Fibroblast of skin of left biceps (primary cell): ENCODE measurements at places on chromosomes 6 and 20.

DNA sequence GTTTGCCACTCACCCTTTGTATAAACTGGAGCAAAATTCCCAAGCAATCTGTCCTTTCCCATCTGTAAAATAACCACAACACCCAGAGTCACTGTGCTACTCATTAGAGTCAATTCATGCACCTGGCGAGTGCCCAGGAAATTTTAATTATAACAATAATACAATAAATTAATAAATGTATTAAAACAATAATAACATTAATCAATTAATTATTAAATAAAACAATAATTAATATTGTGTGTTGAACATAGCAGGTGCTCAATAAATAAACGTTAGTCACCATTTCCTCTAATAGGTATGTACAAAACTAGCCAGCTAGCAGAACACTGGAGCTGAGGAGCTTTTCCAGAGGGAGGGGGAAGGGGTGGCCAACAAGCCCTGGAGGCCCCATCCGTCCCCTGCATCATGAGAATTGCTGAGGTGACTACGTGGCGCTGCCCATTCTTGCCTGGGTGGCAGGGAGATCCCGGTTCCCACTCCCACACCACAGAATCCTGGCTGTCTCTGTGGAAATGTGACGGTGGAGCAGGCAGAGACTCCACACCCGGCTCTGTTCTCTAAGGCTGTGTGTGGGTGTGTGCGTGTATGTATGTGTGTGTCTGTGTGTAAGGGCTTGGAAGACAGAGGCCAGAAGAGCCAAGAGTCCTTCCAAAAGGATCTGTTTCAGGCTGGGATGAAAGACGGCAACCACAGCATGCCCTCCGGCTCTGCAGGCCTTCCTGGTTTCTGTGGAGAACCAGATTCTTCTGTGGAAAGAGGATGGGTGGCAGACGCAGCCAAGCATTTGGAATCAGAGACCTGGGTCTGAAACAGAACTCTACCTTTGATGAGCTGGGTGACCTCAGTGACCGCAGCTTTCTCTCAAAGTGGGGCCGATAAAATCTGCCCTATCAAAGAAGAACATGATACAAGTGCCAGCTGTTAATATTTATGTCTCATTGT, 18.8 kb upstream of the EZR start:
- DNase-seq: no peak

DNA sequence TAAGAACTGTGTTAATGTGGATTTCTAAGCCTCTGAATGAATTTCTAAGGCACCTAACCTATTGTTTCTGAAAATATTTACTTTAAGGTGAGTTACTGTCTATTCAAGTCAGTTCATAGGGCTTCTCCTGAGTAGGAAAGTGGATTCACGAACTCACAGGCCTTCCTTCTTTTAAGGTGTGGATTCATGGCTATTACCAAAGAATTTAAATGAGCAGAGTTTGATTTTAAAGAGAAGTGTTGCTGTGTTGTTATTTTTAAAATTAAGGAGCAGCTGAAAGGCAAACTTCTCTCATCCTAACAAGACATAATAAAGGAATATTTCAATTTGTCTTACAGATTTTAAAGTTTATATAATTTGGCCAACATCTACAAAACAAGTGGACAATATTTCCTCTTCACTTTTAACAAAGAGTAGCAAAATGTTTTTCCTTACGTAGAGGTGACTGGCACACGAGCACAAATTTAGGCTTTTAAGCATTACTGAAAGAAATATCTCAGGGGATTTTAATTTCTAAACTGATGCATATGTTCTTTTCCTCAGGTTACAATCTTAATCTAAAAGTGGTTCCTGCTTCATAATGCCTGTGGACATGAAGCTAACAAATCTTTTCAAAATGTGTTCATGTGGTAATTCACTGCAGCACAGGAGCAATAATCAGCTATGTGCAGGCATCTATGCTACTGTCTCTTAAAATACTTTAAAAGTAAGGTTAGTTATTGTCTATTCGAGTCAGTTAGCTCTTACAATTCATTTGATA, 602 bp upstream of the TSPYL4 start:
- DNase-seq: no peak

- no peak for DNase-seq
Measured at GRCh38 chr6:82902290-82902689, 163.4 kb downstream of the UBE3D start.

- DNase-seq: peak; percentile 59
Measured at GRCh38 chr6:121881974-121882667, 446.7 kb downstream of the GJA1 start.

DNA sequence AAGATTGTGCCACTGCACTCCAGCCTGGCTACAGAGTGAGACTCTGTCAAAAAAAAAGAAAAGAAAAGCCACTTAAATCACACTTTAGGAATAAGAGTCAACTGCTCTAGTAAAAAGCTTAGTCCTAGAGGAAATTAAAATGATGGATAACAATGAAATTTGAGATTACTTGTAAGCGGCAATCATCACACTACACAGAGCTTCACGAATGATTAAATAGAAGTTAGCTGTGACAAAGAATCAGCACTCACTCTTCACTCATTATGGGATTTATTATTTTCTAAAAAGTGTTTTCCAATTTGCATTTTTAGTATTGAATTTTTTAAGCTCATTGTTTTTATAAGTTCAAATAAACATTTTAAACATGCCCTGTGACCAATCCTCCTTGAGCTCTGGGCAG, 718.0 kb downstream of the UTRN start:
- no peak for DNase-seq

GRCh38 chr20:48186447-48186846, 401.2 kb upstream of the SULF2 start:
- DNase-seq: peak; percentile 41

DNA sequence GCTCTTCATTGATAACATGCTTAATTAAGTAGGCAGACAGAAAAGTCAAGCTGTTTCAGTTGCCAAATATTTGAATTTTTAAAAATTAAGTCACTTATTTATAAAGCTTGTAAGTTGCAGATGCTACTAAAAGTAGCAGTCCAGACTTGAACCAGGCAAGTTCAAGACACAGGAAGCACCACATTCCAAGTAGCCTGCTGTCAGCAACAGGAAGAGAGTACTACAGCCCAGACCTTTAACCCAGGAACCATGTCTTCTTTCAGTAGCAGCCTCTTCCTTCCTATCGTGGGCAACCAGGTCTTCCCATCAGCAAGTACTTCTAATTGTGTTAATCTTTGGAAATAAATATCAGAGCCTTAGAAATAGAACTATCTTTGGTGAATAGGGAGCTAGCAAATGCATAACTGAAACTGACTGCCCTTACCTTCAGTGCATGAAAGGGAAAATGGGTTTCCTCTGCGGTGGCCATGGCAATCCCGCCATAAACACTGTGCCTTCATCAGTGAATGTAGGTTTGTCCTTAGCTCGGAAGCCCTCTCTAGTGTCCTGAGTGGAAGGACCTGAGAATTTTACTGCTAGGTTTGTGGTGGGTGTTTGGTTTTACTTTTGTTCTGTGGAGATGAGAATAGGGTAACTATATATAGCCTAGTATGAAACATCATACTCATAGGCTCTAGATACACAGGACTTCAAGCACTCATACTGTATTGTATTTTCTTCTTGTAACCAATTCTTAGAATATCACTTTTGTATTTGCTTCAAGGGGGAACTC, 95.6 kb downstream of the SYCP2 start:
- DNase-seq: no peak
